ENCODE measurements at places on chromosomes 13 and 19.

- no peak for DNase-seq
Measured at GRCh38 chr19:45682117-45682516, 9.6 kb downstream of the SNRPD2 start.

GRCh38 chr13:24307211-24308067, 1.9 kb upstream of the C1QTNF9 start:
- DNase-seq, result no peak

- no peak for DNase-seq
Measured at GRCh38 chr13:50594276-50595051, 249.0 kb downstream of the DLEU7 start.

DNA sequence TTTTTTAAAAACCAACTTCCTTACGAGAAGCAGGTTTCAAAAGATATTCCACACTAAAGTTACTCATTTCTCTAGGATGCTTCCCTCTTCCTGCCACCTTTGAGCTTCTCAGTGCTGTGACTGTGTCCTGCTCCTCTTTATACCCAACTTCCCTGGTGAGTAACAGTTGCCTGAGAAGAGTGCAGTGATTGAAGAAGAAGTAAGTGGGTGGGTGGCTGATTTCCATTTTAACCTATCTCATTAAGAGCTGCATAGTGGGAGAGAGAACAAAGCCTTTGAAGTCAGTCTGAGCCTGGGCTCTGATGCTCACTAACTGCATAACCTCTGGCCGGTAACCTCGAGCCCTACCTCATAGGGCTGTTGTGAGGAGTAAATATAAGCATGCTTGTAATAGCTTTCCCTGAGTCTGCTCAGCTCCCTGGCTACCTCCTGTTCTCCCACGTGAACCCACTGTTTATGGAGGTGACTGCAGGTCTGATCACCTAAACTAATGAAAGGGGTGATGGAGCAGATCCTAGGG, 977.3 kb downstream of the UQCRFS1 start:
- DNase-seq, result no peak

DNA sequence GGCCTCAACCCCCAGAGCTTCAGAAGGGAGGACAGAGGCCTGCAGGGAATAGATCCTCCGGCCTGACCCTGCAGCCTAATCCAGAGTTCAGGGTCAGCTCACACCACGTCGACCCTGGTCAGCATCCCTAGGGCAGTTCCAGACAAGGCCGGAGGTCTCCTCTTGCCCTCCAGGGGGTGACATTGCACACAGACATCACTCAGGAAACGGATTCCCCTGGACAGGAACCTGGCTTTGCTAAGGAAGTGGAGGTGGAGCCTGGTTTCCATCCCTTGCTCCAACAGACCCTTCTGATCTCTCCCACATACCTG, 969 bp upstream of the CEACAM5 start:
- no peak for DNase-seq

GRCh38 chr13:85148009-85148408, 651.2 kb downstream of the SLITRK6 start:
- no peak for DNase-seq

- DNase-seq, result no peak
Measured at GRCh38 chr19:29578349-29578748, 27.7 kb upstream of the POP4 start.

GRCh38 chr13:39281539-39282150, 243.4 kb downstream of the NHLRC3 start:
- no peak for DNase-seq

GRCh38 chr19:46718157-46718933, 1.4 kb upstream of the PRKD2 start:
- peak; percentile 20 for DNase-seq

DNA sequence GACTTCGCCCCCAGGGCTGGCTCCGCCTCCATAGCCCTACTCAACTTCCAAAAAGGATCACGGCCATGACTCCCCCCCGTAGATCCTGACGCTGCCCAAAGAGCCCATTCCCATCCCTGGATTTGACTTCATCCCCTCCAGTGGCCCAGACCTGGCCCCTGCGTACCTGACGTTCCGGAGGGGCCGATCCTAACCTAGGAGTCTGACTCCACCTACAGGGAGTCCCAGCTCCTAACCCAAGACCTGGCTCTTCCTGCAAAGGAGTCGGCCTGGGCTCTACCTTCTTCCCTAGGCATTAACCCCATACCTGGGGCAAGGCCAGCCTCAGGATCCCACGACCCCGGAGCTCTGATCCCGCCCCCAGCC, 10.8 kb downstream of the STAP2 start:
- no peak for DNase-seq

DNA sequence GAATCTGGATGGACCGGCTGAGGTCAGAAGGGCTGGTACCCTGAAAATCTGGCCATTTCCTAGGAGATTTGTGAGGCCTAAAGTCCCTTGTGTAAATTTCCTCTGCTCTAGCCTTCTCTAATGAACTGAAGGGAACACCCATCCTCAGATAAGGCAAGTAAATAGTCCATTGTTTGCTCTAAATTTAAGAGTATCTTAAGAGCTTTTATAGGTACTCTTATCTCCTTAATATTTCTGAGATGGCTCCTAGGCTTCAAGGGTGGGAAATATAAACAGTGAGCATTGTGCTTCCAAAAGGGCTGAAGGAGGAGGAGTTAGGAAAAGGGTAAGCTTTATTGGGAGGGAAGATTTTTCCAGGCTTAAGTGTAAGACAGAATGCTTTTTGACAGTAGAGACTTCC, 148.7 kb upstream of the EDNRB start:
- DNase-seq, result no peak

DNA sequence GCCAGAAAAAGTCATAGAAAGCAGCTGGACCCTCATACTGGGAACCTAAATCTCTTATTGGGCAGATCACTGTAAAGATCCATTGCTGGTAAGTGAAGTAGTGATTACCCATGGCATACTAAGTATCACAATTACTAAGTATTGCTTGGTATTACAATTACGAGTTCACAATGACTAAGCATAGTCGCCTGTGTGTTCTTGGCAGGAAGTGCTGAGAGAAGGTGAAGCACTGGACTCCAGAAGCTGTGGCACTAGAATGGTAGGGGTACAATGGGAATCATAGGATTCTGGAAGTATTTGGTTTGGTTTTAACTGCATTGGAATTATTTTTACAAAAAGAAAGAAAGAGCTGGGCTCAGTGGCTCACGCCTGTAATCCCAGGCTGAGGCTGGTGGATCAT, 20.3 kb downstream of the LGALS16 start:
- DNase-seq, result no peak

GRCh38 chr19:34976611-34977010, 12.6 kb upstream of the ZNF792 start:
- no peak for DNase-seq

DNA sequence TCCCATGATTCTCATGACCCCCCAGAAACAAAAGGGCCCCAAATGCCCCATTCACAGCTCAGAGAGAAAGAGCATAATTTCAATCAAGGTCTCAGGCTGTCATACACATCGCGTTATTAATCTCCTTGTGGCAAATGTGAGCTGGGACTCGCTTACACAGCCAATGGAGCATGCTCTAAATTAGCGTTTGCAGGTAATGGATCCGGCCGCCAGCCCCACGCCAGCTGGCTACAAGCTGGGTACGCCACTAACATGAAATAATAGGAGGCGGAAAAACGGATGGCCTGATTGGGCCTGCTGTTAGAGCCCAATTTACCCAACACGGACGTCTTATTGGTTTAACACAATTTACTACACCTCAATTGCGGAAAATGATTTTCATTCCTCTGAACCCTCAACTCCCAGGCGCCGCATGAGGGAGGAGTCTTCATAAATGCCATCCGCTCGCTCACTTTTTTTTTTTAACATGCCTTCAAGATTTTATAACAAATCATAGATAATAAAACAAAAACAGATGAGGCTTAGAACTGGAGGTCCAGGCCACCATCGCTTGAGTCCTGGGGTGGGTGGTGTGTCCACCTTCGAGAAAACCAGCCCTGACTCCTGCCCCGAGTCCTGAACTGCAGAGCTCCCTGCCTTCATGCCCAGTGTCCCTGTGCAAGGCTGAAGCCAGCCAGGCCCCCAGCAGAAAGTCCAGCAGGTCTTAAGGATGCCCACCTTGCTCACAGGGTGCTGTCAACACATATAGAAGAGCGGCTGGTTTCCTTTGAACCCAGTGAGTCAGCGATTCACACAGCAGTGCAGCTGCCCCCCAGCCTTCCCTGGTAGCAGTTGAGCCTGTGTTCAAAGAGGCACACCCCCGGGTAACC, 62.1 kb downstream of the PEPD start:
- DNase-seq, result no peak

DNA sequence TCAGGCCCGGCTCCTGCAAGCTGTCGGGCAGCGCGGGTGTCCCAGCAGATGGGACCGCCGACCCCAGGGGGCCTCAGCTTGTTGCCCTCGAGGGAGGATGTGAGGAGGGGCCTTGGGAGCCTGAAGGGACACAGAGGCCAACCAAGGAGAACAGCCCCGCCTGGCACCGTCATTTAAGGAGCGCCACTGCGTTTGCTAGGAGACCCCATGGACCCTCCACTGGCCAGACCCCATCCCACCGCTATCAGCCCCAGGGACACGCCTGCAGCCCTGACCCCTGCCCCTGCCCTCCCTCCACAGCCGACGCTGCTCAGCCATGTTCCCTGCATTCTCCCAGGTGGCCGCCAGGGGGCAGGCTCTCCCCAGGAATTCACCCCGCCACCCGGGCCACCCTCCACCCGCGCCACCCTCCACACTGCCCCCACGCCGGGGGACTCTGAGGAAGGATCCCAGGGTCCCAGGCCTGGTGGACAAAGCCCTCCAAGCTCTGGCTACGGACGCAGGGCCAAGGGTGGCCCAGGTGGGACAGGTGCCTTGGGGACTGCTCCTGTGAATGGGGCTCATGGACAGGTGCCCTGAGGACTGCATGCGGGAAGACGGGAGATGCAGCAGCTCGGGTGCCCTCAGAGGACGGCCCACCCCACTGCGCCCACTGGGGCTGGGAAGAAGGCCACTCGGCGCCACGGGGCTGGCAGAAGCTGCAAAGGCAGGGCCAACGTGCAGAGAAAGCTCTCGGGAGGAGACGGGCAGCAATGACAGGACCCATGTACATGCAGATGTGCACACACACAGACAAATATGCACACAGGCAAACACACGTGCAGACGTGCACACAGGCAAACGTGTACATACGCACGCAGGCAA, 34.4 kb downstream of the PIP5K1C start:
- no peak for DNase-seq

- DNase-seq, result no peak
Measured at GRCh38 chr13:108316413-108316812, 46.9 kb downstream of the TNFSF13B start.

DNA sequence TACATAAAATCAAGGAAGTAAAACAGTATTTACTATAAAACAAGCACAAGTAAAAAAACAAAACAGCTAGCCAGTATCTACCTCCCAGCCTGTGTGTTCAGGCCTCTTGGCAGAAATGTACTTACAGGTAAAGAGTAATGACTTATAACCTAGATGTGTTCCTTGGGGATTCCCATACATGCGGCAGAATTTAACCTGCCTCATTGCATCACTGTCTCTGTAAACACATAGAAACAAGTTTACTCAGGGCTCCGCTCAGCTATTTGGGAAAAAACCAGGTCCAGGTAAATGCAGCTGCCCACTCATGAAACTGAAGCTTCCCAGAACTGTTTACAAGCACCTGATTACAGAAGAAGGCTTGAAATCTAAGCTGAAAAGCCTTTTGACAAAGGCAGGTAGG, 50.7 kb upstream of the SERP2 start:
- DNase-seq, result no peak

DNA sequence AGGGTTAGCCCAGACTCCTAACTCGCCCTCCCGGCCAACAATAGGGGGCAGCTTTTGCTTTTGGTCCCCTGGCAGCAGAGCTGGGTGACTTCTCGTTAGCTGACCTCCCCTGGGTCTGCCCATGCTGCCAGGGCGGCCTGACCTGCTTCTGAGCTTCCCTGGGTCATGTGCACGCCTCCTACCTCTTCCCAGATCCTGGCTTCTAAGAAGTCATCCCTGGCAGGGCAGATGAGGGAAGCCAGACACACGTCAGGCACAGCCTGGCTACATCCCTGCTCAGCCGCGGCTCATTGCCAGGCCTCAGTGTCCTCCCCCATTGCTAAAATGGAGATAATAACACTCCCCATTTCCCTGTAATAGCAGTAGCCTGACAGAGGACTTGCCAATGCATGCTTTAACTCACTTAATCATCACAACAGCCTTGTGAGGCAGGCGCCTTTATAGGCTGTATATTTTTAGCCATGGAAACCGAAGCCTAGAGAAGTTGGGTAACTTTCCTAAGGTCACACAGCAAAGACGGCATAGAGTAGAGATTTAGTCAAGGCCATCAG, 2.1 kb downstream of the KCNK6 start:
- DNase-seq, result no peak

- DNase-seq, result no peak
Measured at GRCh38 chr13:66483712-66484111, 746.4 kb downstream of the PCDH9 start.
